ENCODE measurements at places on chromosomes 16 and 17. TPM values are rescaled to one million over a fixed set of nuclear protein-coding genes. Genes with fewer than 3 reads are reported as not detected.

The IGF2BP1 gene
- not detected for total RNA-seq

The TBC1D3C gene
- total RNA-seq: not detected

The CA4 gene
- total RNA-seq: not detected

The GCGR gene
- not detected for total RNA-seq

The TNFSF13 gene
- 2.9 TPM for total RNA-seq

The KRTAP9-4 gene
- not detected for total RNA-seq

The KCNH6 gene
- total RNA-seq: not detected

The CBFA2T3 gene
- 4.4 TPM for total RNA-seq

The TBC1D3D gene
- 1.0 TPM for total RNA-seq

The RIPOR1 gene
- 46.5 TPM for total RNA-seq

DNA sequence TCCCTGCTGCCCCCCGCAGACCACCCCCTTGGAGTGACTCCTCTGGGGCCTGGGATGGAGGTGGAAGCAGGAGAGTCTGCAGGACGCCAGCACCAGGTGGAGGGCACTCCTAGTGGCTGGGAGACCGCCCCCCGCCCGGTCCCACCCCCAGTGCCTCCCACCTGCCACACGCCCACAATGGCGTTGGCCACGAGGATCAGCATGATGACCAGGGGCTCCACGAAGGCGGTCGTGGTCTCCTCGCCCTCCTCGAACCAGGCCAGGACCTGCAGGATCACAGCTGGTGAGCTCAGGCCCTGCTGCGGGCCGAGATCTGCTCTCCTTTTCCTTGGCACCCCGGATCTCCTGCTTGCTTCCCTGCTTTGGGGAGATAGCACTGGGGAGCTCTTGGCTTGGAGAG, 12.8 kb downstream of the ATP2A3 start:
- no peak for DNase-seq

DNA sequence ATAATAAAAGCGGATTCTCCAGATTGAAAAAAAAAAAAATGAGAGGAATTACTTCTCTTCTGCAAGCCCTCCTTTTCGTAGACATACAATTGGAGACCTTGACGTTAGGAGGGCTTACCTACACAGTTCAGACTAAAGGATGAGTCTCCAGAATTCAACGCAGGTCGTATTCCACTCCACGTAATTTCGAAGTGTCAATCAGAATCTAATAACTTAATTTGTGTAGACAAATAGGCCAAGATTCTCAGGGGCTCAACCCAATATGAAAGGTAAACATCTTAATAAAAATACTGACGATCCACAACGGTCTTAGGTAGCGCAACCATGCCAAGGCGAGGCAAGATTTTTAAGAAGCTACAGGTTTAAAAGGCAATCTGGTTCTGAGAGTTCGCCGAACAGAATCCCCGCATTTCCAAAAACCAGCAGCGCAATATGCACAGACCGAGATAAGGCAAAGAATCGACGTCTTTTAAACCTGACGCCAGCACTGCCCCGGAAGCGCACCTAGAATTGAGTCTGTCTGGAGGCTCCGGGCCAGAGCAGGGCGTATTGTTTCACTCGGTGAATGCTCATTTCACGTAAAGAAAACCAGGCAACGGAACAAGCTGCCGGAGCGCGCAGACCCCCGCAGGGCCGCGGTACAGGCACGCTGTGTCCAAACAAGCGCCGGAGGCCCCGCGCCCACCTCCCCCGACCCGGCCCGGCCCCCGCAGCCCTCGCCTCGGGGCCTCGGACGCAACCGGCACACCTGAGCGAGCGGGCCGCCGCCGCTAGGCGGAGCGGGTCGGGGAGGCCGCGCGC, 623 bp downstream of the MBTPS1 start:
- no peak for DNase-seq

DNA sequence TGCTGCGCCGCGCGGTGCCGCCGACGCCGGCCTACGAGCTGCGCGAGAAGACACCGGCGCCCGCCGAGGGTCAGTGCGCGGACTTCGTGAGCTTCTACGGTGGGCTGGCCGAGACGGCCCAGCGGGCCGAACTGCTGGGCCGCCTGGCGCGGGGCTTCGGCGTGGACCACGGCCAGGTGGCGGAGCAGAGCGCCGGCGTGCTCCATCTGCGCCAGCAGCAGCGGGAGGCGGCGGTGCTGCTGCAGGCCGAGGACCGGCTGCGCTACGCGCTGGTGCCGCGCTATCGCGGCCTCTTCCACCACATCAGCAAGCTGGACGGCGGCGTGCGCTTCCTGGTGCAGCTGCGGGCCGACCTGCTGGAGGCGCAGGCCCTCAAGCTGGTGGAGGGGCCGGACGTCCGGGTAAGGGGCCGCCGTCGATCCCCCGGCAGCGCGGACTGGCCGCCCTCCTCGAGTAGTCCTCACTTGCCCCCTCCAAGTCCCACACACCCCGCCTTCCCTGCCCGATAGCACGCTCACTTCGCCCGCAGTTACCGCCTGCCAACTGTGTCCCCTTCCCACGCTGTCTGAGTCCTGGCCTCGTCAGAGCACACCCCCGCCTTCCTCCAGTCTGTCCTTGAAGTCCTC, 470 bp downstream of the MLYCD start:
- DNase-seq: peak; percentile 26

- DNase-seq: no peak
These were observed 44.9 kb upstream of the TANGO6 start for GRCh38 chr16:68798398-68798797.

GRCh38 chr16:27214084-27214961, 11.0 kb downstream of the KDM8 start:
- DNase-seq: no peak

DNA sequence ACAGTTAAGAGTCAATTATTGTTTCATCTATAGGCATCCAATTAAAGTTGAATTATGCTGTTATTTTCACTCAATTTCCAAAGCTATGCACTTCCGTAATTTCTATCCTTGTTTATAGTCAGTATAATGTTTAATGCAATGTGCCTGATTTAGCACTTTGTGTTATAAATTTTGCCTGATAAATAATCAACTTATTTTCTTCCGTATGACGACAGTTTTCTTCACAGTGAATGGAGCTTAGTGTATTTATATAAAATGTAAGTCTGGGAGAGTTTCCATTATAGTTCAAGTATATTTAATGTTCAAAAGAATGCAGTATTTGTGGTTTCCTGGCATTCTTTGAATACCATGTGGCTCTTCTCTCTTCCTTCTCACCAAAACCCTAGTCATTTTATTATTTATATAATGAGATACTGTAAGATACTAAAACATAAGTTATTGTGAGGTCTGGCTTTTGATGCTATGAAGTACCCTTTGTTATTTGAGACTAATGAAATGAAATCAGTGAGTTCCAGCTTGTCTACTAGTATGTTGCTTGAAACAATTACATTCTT, 240.6 kb downstream of the PRKCA start:
- no peak for DNase-seq

DNA sequence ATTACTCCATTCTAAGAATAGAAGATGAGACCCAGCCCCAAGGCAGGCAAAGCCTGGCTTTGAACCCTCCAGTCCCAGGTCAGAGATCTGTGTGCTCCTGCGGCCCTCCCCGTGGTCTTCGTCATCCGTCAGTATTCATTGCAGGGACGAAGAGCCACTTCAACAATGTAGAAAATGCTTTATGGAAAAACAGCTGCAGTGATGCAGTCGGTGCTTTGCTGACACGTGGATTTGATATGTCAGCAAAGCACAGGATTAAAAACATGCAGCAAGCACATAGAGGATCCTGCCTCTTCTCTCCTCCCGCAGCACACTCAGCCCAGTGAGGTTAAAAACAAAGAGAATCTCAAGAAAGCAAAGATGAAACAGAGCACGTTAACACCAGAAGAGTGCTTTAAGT, 117.1 kb upstream of the AXIN2 start:
- no peak for DNase-seq

GRCh38 chr17:10192972-10193371, 5.4 kb downstream of the GAS7 start:
- DNase-seq: no peak

- no peak for DNase-seq
These were observed 12.4 kb upstream of the GFAP start for GRCh38 chr17:44927696-44928095.

- no peak for DNase-seq
These were observed 9.2 kb downstream of the C1QTNF1 start for GRCh38 chr17:79033046-79033616.

- DNase-seq: no peak
These were observed 133.0 kb upstream of the GSE1 start for GRCh38 chr16:85479972-85480726.

- no peak for DNase-seq
These were observed 86.0 kb downstream of the IRF8 start for GRCh38 chr16:85984947-85985451.

- DNase-seq: no peak
These were observed 17.5 kb downstream of the ALOX15B start for GRCh38 chr17:8056232-8056975.

- DNase-seq: no peak
These were observed 11.5 kb upstream of the RFFL start for GRCh38 chr17:35074711-35075707.

GRCh38 chr17:49851387-49852291, 3.8 kb upstream of the TAC4 start:
- DNase-seq: peak; percentile 63

GRCh38 chr17:27585792-27586191, 45.2 kb upstream of the LGALS9 start:
- DNase-seq: no peak

DNA sequence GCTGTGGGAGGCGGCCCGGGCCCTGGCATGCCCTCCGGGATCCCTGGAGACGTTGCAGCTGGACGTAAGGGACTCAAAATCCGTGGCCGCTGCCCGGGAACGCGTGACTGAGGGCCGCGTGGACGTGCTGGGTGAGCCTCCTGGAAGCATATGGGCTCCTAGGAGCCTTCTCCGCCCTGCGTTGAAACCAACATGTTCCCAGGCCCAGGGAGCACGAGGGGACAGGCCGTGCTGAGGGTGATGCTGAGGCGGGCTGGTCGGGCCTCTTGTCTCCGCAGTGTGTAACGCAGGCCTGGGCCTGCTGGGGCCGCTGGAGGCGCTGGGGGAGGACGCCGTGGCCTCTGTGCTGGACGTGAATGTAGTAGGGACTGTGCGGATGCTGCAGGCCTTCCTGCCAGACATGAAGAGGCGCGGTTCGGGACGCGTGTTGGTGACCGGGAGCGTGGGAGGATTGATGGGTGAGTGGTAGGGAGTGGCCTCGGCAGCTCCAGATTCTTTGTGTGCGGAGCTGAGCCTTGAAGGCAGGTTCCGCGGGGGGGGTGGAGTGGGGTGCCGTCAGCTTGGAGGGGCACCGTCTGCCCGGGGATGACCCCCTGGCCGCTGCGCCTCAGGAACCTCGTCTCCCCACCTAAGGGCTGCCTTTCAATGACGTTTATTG, 567 bp downstream of the HSD17B1 start:
- no peak for DNase-seq

GRCh38 chr17:69802045-69802740, 272.8 kb upstream of the KCNJ16 start:
- no peak for DNase-seq

GRCh38 chr16:80480664-80481063, 60.1 kb upstream of the DYNLRB2 start:
- DNase-seq: no peak

GRCh38 chr17:13420418-13420826, 181.3 kb downstream of the HS3ST3A1 start:
- DNase-seq: no peak

GRCh38 chr16:11205065-11205699, 50.8 kb downstream of the SOCS1 start:
- no peak for DNase-seq

- no peak for DNase-seq
These were observed 553 bp upstream of the RAB11FIP4 start for GRCh38 chr17:31390748-31391495.

DNA sequence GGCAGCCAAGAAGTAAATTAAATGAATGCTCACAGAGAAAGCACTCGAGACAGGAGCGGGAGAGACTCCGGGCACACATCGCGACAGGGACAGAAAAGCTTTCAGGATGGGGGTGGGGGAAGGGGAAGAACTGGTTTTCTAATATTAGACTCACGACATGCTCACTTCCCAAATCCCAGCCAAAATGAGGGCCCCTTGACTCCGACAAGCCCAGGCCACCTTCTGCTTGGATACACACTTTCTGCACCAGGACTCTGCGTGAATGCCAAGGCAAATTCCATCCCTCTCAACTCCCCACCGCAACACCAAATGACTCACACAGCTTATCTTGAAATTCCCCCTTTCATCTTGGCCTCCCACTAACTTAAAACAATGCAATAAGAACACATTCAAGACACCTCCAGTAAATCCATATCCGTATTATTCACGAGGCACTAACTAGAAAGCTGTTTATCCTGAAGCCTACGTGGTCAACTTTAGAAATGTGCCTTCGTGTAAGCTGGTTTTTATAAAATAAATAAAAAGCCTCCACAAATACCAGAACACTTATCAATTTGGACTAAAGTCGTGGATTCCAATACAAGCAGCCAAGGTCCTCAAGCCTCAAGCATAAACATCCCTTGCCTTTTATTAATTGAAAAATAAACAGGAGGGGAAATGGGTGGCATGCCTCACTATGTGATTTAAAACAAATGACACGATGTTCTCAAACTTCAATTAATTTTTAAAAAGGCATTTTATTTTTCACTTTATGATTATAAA, 46.1 kb downstream of the NXN start:
- DNase-seq: no peak

DNA sequence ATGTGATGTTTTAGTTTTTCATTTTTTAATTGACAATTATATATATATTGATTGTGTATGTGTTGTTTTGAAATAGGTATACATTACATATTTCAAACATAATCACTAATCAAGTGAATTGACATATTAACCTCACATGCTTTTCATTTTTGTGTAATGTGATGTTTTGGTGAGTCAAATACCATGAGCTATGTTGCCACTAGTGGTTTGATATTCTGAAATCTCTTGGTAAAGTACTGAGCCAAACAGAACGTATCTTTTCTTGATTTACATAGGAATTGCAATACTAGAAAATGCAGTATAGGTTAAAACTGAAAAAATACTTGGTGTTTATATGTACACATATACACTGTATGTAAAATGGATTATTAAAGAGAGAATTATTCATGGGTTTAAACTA, 65.2 kb upstream of the SIAH1 start:
- no peak for DNase-seq

DNA sequence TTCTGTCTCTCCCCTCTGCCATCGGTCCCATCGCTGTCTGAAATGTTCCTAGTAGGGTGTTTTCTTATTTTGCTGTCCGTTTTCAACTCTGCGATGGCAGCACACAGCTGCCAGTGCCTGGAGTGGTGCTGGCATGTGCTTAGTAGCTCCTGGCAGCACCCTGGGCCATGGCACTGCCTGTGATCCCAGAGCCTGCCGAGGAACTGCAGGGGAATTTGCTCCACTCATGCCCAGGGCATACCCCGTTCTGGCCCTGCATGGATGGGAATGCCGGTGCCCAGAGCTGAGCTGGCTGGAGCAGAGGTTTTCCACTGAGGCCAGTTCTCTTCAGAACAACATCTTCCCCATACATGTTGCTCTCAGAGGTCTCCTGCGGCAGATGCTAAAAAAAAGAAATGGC, 43.1 kb downstream of the GPT2 start:
- no peak for DNase-seq

Data from T-helper 17 cell (primary cell).